ENCODE measurements at places on chromosomes 11 and 22.

- DNase-seq = no peak
These were observed 317.8 kb downstream of the NTM start for GRCh38 chr11:131688048-131688693.

- DNase-seq = no peak
These were observed 72.2 kb downstream of the TSPAN18 start for GRCh38 chr11:44799012-44799411.

DNA sequence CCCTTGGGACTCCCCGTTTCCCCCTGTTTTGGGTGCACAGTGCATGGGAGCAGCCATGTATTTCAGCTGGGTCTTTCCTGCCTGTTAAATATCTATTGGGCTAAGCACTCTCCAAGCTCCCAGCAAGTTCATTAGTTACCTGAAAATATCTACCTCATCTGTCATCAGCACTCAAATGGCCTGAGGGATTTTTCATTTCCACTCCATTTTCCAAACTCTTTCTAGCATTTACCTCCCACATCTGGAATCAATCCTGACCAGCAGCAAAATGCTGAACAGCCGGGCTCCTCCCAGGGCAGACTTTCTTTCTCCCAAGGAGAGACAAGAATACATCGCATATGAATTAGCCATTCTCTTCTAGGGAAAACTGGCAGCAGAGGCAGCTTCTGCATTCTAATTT lies 273.5 kb upstream of the MPPED2 start:
- no peak for DNase-seq

DNA sequence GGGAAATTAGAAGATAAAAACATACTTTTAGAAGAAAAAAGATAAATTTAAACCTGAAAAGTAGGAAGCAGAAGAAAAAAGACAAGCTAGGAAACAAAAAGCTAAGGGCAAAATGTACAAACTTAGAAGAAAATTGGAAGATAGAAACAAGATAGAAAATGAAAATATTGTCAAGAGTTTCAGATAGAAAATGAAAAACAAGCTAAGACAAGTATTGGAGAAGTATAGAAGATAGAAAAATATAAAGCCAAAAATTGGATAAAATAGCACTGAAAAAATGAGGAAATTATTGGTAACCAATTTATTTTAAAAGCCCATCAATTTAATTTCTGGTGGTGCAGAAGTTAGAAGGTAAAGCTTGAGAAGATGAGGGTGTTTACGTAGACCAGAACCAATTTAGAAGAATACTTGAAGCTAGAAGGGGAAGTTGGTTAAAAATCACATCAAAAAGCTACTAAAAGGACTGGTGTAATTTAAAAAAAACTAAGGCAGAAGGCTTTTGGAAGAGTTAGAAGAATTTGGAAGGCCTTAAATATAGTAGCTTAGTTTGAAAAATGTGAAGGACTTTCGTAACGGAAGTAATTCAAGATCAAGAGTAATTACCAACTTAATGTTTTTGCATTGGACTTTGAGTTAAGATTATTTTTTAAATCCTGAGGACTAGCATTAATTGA lies 1.0 kb downstream of the MALAT1 start:
- no peak for DNase-seq

DNA sequence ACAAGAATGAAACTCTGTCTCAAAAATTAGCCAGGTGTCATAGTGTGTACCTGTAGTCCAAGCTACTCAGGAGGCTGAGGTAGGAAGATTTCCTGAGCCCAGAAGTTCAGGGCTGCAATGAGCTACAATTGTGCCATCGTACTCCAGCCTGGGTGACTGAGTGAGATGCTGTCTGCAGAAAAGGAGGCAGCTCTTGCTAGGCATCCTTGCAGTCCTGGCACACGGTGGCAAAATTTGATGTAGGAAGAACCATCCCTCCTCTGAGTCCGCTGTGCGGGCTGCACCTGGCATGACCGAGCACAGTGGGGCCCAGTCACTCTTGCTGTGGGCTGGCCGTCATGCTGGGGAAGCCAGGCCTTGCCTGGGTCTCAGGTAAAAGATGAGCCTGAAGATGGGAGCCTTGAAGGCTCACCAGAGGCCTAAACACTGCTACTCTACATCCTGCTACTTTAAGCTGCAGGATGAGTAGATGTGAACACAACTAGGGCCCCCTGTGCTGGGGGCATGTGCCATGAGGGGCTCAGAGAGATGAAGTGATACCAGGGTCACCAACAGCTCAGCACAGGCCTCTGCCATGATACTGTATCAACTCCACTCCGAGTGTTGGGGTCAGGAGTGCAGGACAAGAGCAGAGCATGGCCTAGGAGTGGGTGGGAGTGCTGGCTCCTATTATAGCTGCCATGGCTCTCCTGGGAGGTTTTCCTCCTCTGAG lies 18.6 kb downstream of the CDC45 start:
- DNase-seq = no peak

DNA sequence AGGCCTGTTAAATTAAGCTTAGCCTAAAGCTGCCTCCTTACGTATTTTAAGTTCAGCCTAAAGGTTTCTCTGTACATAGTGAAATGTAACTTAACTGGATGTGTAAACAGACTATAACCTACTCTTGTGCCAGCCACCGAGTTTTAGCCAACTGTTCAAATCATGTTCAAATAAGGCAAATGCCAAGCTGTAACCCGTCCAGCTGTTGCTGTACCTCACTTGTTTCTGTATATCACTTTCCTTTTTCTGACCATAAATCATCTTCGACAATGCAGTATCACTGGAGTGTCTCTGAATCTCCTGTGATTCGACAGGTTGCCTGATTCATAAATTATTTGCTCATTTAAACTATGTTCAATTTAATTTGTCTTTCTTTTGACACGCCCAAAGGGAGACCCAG lies 4.0 kb upstream of the PLAAT5 start:
- DNase-seq = no peak

DNA sequence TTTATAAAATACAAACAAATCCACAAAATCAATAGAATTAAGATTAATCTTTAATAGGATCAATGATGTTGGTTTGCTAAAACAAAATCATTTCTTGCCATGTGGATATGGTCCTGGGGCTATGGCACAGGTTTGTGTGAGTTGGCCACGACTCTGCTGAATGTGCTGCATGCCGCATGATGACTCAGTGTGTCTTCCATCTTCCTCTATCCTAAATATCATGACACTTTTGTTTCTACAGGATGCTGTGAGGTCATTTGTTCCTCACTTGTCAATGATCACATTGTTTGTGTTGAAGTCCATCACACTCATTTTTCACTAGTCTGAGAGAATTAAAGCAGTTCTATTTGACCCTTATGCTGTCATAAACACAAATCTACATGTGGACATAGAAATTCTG lies 167.2 kb upstream of the ZBED5 start:
- DNase-seq = no peak

GRCh38 chr22:30435674-30436126 lies 10.1 kb downstream of the MTFP1 start:
- DNase-seq = peak; percentile 44

DNA sequence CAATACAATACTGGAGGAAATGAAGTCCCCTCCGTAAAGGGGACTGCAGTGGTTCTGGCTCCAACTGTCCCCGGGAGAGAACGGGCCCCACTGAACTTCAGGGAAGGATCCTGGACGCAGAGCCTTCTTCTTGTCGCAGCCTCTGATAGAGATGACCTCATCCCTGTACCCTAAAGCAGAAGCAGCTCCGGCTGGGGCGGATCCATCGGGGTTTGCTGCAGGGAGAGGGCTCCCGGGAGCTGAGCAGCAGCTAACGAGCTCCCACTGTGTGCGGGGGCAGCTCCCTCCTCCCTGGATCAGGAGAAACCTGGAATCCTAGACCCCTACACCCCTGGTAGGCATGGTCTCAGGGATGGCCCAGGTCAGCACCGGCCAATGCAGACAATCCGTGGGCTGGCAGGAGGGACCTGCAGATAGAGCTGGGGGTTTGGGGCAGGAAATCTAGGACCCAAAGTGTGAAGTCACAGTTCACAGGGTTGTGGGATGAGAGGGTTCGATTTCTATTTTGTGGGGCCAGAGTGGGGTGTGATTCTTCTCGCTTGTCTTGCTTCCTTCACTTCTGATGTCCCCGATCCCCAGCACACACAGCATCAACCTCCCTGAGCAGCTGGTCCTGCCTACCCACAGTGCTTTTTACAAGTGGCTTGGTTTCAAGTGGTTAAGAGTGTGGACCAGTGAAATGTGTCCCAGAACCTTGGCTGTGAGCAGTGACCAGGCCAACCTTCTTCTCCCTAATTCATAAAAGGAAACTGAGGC lies 12.9 kb downstream of the KIAA0930 start:
- no peak for DNase-seq

DNA sequence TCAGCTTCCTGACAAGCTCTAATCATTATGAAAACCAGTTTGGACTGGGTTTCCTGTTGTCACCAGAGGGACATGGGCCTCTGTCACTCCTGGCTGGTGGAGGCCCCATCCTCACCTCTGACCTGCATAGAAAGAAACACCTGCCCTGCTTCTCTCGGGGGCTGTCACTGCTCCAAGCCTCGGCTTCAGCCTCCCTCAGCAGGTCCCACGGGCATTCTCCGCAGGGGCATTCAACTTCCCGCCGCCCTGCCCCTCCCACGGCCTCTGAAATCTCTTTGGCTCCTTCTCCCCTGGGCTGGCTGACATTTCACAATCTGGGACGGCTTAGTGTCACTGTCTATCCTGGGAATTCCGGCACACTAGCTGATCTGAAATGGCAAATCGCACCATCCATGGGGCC lies 257.9 kb downstream of the CTTN start:
- DNase-seq = no peak

- DNase-seq = no peak
These were observed 73.6 kb upstream of the BDNF start for GRCh38 chr11:27773884-27774283.

DNA sequence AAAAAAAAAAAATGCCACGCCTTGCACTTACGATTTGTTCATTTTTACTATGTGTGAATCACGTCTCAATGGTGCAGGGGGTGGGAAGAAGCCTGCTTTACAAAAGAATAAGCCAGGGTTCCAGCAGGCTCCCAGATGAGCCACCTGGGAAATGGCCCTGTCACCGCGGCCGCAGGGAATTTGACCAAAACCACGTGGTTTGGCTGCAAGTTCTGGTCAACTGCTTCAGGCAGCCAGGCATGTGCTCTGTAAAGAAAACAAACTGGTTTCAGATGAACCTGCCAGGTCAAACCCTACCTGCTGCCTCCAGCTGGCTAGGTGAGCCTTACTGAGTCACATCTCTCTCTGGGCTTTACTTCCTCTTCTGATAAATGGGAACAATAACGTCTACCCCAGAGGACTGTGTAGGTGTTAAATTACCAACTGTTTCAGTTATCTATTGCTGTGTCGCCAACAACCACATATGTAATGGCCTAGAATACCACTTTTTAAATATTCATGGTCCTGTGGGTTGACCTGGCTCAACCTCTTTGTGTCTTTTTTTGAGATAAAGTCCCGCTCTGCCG lies 30.5 kb upstream of the GCAT start:
- DNase-seq = no peak

DNA sequence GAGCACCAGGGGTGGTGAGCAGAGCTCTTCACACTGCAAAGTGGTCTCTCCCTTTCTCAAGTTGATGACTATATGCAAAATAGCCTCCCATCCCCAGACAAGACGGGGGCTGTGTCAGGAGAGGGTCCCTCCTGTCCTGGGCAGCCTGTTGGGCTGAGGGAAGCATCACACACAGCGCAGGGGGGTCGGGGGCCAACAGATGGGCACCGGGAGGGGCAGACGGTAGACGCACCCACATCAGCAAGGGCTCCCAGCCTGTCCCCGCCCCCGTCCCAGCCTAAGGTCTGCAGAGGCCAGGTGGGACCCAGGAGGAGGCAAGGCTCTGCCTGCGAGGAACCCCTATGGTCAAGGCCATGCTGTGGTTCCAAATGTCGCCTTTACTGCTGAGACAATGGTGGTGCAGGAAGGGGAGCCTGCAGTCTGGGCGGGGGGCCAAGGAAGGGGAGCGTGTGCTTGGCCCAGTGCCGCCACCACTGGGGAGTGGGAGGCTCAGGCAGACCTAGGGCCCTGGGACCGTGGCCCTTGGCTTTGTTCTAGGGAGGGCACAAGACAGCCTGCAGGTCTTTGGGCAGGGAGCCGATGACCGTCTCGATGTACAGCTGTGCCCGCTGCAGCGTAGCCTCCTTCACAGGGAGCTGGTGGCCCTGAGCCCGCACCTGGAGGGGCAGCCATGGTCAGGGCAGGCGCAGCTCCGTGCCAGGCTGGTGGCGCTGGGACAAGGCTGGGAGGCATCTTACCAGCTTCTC lies 4.3 kb upstream of the PLXNB2 start:
- no peak for DNase-seq

DNA sequence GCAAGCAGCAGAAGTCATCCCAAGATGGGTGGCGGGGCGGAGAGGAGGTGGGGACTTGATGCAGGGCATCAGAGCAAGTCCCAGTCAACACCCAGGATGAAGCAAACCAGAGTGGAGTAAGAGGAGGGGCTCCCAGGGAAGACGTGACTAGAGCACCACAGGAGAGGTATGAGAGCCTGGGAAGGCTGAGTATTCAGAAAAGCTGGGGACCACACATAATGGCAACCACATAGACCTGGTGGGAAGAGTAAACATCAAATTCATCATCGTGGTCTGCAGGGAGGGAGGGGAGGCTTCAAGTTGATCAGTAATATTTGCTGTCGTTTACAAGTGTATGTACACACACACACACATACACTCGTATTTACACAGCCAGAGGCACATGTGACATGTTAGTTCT lies 60.7 kb upstream of the CLTCL1 start:
- no peak for DNase-seq

DNA sequence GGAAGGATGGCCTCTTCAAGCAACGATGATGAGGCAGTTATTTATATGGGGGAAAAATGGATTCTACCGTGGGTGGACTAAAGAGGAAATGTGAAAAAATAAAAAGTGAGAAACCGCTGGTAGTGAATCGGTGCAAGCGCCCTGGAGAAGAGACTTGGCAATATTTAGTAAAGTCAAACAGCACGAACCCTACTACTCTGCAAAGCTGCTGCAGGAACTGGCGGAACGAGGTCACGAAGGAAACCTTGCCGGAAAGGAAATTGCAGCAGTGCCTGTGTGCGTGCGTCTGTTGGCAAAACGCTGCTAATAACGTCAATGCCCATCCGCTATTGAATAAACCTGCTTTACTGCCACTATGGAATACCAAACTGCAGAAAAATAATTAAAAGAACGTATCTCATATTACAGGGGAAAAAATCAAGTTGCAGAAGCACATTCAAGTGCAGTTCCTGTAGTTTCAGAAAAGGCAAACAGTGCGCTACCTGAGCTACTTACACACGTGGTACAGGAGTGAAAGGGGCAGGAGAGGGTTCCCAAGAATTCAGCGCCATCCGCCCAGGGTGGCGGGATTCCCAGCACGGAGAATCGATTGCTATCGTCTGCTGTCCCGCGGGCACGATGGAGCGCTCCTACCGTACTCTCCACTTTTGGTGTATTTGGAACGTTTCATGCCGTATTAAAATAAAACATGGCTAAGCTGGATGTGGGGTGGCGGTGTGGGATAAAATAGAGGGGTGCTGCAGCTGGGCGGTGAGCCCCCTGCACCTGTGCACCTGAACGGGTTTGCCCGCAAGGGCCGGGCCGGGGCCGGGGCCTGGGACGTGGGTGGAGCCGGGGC lies 585 bp upstream of the NADSYN1 start:
- peak; percentile 17 for DNase-seq

Data from stimulated activated CD4-positive, alpha-beta T cell treated with anti-CD3 and anti-CD28 coated beads, Interleukin-1b, Interleukin-23, amount 100 ng/mL, for 1 hour (primary cell).